ENCODE measurements at places on chromosomes 16 and 17.
A peak's percentile ranks its signal among the peaks of the same experiment; 100 is the strongest.

DNA sequence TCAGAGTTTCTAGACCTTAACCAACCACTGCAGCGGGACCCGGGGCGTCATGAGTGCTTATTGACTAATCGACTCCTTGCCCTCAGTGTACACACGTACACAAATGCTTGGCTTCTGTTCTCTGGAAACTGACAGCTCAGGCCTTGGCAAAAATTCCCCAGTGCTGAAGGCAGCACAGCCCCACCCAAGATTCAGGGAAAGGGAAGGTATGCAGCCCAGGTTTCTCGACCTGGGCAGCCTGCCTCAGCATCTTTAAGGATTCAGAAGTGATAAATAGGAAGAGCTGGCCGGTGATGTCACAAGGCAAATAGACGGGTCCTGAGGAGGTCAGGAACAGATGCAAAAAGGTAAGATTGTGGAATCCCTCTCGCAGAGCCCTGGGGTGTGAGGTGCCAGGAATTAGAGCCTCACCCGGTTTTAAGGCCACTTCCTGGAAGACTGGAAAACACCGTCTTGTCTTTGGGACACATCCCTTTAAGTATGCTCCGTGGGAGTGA, 9.0 kb upstream of the CDH3 start:
- no peak for DNase-seq

DNA sequence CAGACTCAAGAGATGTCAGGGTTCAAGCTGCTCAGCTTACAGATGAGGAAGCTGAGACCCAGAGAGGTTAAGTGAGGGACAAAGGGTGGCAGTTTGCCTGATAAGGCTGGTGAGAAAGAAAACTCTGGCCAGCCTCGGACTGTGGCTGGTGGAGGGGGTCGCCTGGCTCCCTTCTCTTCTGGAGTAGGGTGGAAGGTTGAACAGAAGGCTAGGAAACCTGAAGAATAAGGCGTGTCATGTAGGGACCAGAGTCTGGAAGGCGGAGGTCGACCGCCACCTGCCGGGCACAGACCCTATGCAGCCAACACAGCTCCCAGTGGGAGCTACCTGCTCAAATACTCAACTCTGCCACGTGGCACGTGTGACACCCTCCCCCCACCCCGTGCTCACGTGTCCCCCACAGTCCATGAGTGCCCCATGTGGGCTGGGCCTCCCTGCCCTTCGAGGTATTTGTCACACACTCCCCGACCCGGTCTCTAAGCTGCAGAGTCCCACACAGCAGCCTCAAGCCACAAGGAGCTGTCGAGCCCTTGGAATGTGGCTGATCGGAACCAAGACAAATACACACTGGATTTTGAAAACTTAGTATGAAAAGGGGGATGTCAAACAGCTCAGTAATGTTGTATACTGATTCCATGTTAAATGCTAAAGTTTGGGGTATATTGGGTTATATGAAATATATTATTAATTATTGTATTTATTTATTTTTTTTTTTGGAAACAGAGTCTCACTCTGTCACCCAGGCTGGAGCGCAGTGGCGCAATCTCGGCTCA, 11.8 kb downstream of the HID1 start:
- DNase-seq: peak; percentile 69

DNA sequence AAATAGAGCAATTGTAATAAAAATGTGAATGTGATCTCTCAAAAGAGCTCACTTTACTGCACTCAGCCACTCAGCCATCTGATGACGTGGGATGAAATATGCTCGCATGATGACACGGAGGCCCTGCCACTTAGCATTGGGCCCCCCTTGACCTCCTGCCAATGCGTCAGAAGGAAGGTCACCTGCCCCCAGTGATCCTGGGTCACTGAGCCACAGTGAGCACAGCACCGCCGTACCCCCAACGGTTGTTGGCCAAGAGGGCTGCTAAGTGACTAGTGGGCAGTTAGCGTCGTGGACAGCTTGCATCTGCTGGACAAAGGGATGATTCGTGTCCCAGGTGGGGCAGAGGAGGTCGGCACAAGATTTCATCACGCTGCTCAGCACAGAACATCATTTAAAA, 22.9 kb downstream of the ZC3H18 start:
- no peak for DNase-seq

GRCh38 chr16:68644715-68645493, at the start of gene CDH3:
Gene CDH3, plus strand, starts transcription at chr16:68645310. Its CDS starts 70 bp downstream, at chr16:68645380.
- DNase-seq: no peak

DNA sequence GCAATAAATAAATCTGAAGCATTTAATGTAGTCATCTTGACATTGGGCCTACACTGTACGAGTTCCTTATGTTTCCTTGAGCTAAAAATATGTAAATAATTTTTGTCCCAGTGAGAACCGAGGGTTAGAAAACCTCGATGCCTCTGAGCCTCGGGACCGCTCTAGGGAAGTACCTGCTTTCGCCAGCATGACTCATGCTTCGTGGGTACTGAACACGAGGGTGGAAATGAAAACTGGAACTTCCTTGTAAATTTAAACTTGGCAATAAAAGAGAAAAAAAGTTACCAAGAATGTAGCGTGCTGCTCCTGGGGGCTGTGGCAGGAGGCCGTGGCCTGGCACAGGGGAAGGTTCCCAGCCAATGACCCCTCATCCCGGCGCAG, 74.1 kb downstream of the SOCS1 start:
- no peak for DNase-seq

DNA sequence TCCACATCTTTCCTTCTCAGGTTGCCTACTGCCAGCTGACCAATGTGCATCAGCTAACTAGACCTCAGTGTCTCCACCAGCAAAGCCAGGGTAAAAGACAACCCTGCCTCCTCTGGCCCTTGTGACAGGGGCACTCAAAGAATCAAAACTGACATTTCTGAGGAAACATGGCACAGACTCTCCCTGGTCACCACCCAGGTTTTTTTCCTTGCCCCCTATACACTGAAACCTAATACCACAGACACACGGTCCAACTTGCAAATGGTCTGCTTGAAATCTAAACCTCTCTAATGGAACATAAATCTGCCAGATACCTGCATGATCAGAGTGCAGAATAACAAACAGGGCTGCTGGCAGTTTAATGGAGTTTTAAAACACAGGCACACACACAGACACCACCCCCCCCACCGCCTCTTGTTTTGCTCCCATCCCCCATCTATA, 19.5 kb upstream of the CORO6 start:
- no peak for DNase-seq

GRCh38 chr16:23343643-23344612, 41.8 kb downstream of the SCNN1B start:
- no peak for DNase-seq

GRCh38 chr16:56866955-56867830, 2.2 kb downstream of the SLC12A3 start:
- peak; percentile 27 for DNase-seq

- peak; percentile 42 for DNase-seq
These were observed 27.8 kb upstream of the CDR2 start for GRCh38 chr16:22402191-22402590.

GRCh38 chr17:67855504-67856324, 30.4 kb downstream of the BPTF start:
- no peak for DNase-seq

DNA sequence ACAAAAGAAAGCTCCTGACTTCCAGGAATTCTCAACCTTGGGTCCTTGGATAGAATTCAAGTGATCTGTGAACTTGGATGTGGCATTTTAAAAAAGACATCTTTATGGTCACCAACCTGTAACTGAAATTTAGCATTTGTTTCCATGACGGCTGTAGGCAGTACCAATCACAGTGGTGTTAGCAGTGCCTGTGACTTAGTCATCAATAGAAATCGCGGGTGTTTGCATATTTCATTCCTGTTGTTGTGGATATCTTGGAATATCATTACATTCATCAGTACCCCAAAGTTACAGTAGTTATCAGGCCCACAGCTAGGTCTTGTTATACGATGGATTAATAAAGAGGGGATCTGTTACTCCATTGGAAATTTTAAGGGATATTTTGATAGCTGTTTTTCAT, 81.6 kb downstream of the CMIP start:
- DNase-seq: no peak

DNA sequence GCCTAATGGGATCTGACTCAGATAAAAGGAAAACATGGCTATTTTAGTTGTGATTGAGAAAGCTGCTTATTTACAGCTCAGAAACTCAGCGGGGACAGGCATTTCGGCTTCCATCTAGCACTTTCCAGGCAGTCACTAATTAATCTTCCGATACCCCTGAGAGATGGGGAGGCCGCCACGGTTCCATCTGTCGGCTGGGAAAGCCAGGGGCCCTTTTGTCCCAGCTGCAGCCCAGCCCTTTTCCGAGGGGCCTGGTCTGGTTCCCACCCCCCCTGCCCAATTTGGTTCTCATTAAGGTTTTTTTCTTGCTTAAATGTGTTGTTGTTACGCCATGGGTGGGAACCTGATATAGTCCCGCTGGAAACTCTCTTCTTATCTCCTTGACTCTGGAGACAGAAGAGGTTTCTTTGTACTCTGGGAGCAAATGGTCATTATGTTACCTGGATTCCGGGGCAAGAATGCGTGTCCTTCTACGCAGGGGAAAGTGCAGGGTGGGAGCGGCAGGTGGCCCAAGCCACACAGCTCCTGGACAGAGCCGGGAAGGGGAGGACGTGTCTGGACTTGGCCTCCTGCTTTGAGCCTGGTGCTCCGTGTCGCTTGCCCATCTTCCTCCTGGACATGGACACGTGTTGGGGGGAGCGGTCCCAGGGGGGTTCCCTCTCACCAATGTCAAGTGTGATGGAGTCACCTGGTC, 50.9 kb upstream of the GSE1 start:
- DNase-seq: no peak

DNA sequence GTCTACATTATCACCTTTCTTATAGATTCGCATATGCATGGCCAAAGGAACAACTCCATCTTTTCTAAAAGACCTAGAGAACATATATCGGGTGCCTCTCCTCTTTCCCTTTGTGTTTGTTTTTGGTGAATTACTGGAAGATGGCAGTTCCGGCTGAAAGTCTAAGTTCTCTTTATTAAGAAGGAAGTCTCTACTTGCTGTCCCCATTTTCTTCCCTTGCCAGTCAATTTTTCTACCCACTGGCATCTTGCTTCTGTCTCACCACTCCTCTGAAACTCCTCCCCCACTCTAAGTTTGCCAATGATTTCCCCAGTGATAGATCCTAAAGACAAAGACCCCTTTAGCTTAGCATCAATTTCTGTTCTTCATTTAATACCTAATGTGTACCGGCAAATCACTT, 93.9 kb upstream of the CORO6 start:
- DNase-seq: no peak

GRCh38 chr16:69073181-69073702, 32.2 kb upstream of the HAS3 start:
- peak; percentile 9 for DNase-seq

DNA sequence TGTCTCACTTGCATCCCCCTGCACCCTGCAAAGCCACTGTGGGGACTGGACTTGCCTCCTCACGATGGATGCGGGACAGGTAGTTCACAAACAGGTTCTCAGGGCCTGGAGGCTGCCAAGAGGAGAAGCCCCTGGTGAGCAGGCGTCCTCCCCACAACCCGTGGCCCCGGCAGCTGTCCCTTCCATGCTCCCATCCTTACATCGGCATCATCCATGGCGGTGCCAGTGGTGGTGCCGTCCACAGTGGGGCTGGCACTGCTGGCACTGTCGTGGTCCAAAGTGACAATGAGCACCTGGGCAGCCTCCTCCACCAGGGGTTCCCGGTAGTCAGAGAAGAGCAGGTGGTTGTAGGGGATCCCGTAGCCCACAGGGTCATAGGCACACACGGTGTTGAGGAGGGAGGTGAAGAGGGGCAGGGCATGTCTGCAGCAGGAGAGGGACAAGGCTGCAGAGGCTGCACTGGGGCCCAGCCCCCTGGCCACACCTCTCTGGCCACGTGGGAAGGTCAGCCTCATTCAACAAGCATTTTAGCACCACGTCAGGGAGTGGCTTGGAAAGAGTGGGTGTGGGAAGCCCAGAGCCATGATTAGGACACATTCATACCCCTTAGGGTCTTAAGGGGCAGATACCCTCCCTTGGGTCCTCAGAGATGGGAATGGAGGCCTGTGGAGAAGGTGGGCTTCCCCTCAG, 12.6 kb downstream of the HID1 start:
- DNase-seq: no peak

- DNase-seq: no peak
These were observed 16.3 kb downstream of the CARHSP1 start for GRCh38 chr16:8852534-8852933.

GRCh38 chr17:81710514-81711308, 1.4 kb upstream of the SLC25A10 start:
- DNase-seq: no peak

DNA sequence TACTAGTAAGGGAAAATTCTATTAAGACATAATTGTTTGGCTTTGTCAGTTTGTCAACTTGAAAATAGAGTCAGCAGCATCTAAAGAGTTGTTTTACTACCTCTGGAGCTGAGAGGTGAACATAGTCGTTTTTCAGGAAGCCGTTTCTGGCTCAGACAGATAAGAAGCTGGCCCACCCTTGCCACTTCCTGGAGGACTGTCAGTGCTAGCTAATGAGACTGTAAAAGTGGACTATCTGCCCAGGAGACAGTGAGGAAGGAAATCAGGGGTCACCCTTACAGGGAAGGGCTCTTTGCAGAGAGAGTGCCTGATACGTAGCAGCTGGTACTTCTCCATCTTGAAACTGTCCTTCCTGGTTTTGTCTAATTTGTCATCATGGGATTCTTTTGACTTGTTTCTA, 328.7 kb downstream of the WWOX start:
- DNase-seq: no peak
